HTR-8/SVneo (cell line): ENCODE measurements at places on chromosomes 5 and 9.
A peak's percentile ranks its signal among the peaks of the same experiment; 100 is the strongest.

DNA sequence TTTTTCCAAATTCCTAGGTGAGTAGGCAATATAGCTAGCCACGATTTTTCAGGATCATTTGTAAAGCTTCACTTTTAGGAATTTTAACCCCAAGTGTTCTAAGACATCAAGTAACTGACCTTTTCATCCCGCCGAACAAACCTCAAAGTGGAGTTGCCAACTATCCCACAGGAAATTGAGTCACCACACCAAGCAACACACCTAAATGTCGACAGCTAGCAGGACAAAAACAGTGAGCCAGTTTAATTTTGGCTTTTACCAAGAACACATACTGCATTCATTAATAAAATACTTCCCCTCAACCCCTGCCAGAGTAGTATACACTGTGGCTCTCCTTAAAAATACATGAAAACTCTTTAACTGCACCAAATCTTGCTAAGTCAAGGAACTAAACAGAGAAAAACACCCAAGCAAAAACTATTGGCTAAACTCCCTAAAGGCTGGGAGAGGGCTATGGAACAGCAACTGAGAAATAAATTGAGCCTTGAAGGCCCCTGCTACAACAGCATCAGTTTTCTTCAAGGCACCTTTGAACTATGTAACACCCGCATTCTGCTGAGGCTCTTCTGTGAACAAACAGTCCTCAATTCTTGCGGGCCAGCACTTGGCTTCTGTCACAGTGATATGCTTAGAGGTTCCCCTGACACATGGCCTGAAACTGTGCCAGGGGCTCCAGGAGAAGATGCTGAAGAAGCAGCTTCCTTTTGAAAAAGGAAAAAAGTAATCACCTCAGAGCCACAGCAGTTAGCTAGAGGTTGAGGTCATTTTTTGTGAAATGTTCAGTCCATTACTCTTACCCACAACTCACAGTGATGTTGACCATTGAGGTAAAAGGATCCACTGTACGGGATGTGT lies 459.6 kb downstream of the RAB3C start:
- DNase-seq, result no peak

- no peak for DNase-seq
These were observed 149.5 kb upstream of the LHFPL2 start for GRCh38 chr5:78797936-78798672.

GRCh38 chr9:92718086-92719001 lies 46.3 kb downstream of the BICD2 start:
- DNase-seq, result no peak

DNA sequence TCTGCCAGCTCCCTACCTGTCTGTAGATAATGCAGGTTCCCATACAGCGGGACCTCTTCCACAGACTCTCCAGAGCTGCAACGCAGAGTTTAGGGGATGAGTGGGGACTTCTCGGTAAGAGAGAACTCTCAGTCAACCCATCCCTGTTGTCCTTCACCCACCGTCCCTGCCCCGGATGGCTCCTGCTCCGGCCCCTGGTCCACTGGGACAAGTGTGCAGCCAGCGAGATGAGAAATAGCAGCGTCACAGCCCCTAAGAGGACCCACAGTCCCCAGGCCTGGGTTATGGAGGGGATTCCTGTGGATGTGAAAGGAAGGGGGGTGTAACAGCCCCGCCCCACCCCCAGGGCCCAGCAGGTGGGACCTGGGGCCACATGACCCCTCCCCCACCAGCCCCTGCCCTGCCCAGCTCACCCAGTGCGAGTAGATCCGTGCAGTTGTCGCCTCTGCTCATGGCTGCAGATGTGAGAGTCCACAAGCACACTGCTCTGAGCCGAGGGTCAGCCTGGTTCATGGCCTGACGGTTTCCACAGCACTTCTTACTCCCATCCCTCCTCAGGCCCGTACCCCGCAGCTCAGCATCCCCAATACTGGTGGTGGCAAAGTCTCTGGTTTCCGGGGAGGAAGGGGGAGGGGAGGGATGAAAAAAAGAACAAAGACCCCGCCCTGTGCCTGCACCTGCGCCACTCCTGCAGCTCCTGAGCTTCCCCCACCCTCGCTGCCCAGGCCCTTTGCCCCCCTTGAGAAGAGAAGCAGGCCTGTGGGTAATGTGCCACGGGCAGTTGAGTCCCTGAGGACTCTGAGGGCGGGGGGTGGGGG lies at the start of gene SIT1:
Gene SIT1, minus strand, starts transcription at position 591 of the 818 bp plus-strand sequence. Its CDS starts 78 bp downstream, at position 513.
- no peak for DNase-seq

- DNase-seq, result no peak
These were observed 4.3 kb upstream of the DDX41 start for GRCh38 chr5:177520916-177521513.

DNA sequence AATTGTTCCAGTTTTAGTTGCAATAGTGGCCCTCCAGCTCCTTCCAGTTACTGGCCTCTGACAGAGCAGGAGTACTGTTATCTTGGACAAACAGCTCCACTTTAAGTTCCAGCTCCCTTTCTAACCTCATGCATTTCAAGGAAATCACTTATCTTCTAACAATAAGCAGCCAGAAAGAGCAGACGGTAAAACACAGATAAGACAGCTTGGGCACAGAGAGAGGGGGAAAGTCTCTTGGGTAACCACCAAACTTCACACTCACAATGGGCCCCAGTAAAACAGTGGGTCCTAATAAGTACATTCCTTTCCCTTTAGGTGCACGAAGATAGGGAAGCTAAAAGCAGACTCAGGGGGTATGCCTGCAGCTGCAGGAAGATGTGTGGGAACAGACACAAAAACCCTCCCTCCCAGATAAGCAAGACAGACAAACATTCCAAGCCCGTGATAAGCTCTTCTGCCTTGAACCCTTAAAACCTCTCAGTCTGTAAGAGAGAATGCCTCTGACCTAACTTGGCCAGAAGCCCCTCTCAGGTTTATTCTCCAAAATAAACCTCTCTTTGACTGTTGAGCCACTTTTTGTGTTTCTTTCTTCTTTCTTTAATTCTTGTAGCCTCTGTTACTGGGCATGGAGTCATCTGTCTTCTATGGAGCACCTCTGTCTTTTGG lies 30.8 kb downstream of the OR1J1 start:
- no peak for DNase-seq

DNA sequence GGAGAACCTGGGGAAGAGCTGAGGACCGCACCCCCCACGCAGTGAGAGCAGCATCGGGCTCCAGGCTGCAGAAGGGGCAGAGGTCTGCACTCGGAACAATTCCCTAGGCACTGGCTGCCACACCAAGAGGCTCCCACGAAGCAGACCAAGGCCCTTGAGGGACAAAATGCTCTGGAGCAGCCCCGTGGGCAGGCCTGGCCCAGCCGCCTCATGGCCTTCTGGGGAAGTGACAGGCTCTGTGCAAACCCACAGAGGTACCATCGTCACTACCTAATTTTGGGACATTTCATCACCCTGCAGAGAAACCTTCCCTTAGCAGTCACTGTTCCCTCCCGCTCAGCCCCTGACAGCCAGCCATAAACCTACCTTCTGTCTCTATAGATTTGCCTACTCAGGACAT lies 15.9 kb downstream of the FBXW5 start:
- no peak for DNase-seq

- no peak for DNase-seq
These were observed 379 bp upstream of the CLK4 start for GRCh38 chr5:178627259-178627598.

DNA sequence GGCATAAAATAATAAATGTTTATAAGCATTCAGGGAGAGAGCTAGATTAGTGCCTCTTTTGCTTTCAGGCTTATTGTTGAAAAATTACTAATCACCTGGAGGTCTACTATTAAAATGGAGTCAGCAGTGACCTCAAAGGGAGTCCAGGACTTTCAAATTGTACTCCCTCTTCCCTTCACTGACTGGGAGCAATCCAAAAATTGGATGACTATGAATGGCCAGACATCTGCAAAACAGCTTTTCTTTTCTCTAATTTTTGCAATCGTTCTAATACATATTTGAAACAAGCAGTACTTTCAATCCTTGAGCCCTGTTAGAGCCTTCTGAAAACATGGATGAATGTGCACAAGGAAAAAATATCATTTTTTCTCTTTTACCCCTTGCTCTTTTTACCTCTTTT lies 461.8 kb downstream of the TMEM232 start:
- no peak for DNase-seq

DNA sequence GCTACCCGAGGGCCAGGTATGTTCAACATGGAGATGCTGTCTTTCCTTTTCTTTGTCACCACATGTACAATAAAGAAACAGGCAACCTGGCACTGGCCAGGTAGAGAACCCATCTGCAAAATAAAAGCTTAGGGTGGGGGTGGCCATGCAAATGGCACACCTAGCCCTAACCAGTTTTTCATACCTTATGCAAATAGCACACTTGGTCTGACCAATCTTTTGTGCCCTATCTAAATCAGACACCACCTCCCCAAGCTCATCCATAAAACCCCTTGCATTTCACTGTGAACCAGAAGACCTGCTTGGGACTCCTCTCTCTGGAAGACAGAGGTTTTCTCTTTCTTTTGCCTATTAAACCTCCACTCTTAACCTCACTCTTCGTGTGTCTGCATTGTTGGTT lies 33.9 kb downstream of the JAKMIP2 start:
- no peak for DNase-seq

DNA sequence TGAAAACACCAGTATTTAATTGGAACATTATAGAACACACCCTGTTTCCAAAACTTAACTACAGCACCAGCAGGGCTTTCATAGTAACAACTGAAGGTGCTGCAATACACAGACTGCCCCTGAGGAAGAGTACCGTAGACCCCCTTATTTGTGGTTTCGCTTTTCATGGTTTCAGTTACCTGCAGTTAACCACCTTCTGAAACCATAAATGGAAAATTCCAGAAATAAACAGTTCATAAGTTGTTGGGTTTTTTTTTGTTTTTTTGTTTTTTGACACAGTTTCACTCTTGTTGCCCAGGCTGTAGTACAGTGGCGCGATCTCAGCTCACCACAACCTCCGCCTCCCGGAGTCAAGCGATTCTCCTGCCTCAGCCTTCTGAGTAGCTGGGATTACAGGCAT lies 9.5 kb upstream of the GLDC start:
- DNase-seq, result no peak

- peak; percentile 69 for DNase-seq
These were observed 75.2 kb downstream of the FCHO2 start for GRCh38 chr5:73030995-73031394.

DNA sequence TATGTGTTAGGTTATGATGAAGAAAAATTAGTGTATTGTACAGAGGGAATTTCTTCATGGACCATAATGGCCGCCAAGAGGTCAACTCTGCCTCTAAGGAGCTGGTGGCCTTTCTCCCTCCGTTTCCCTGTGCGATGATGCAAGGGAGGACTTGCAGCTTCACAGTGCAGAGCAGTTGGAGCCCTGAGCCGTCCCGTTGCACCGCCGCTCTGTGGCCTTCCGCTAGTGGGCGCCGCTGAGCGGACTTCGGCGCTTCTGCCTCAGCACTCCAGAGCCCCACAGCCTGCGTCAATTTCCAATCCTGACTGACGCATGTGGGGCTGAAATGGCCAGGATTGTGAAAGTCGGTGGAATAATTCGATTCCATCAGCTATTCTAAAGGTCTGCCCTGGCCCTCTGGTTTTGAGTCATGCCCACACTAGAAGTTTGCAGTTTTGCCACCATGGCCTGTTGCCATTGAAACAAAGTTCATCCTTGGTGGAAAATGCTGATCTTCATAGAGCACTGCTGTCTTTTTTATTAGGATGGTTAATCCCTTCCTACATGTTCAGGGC lies 22.7 kb upstream of the LECT2 start:
- no peak for DNase-seq

DNA sequence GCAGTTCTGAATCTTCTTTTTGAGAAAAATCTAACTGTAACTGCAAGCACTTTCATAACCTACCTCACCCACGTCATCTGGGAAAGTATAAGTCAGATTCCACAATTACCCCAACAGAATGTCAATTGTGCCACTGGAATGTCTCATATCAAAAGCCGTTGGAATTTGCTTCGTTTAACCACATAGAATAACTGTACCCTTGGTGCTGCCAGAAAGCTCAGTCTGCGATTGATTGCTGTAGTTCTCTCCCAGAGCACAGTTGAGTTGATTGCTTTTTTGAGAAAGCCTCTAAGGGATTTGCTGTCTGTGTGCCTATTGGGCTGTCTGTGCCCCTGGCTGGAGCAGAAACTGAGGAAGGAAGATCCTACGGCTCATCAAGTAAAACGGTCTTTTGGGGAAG lies 583.6 kb downstream of the TMEM38B start:
- no peak for DNase-seq

GRCh38 chr5:150322202-150322601 lies 19.5 kb upstream of the ARSI start:
- DNase-seq, result no peak

DNA sequence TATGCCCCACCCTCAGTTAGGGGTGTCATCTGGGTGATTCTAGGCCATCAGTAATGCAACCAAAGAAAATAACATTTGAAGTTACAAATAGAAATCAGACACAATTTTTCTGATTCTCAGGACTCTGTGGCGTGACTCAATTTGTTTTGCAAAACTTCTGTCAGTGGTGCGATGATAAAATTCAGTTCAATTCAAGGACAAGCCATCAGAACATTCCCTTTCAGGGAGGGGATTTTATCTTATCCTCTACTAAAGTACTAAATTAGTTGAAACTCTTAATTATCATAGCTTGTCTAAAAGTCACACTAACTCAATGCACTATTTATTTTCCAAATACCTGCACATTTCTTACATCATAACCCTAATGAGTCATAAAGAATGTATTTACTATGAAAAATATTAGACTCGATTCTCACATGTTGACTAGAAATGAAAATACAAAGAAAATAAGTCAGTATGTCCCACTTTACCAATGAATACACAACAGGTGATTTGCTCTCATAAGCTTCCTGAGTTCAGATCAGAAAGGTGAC lies 28.2 kb downstream of the HTR4 start:
- DNase-seq, result no peak

DNA sequence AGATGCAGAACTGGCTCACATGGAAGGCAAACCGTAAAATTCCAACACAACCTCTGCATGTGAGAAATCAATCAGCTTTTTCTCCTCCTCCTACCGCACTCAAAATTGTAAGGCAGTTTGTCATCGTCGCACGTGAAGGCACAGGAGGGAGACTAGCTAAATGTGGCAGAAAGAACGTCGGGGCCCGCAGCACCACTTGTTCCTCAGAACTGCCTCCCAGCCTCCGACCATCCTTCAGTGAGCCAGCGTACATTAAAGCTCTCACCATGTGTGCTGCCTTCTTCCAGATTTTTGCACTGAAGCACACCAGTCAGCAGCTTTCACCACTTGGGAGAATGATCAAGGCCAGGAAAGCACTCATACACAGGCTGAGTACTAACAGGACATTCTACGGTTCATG lies 105.9 kb downstream of the RFX3 start:
- no peak for DNase-seq

DNA sequence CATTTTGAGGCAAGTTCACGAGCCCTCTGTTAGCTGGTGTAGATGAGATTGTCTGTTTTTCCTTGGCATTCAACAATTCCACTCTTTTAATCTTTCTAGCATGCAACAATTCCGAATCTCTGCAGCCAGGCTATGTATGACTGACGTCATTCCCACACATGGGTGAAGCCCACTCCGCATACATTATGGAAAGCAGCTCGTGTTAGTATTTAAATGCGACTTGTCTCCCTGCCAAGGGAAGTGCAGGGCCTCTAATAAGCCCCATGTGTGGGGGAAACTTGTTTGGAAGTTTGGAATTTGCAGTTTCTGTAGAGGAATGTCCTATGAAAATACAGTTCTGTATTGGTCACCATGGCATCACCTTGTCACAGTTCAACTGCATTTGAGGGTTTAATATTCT lies 146.0 kb upstream of the FBXL7 start:
- no peak for DNase-seq

- DNase-seq, result no peak
These were observed 97.9 kb upstream of the EQTN start for GRCh38 chr9:27394826-27395201.
